T-cell (primary cell): ENCODE measurements at places on chromosomes 13 and 19.

DNA sequence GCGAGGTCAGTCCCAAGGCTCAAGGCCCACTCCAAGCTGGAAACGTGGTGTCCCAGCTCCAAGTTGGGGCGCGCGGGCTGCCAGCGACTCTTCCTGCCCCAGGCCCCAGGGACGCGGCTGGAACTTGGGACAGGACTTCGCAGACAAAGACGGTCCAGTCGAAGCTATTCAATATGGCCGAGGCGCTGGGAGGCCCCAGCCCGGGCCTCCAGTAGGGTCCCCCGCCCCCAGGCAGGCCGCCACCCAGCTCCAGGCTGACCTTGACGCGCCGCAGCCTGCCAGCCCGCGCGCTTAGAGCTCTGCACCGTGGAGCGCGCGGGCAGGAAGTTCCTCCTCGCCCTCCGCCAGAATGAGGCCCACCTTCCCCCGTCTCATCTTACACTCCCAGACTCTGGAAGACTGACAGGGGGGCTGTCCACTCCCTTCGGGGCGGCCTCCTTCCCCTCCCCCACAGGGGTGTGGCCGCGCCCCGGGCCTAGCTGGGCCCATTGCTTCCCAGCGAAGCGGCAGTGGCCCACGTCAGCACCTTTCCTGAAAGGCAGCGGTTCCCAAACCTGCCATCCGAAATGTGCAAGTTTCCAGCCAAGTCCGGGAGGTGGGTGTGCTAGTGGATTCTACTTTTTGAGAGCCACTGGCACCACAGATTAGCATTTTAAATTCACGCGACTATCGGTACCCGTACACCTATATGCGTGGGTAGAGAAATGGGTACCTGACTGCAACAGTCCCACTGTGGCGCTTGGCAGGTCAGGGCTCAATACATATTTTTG is at the start of gene CCDC8:
TSS of gene CCDC8 (minus strand) at position 303 of the 770 bp plus-strand sequence. CDS start 754 bp downstream, outside the sequence.
- no peak for DNase-seq

- DNase-seq, result no peak
Observed at GRCh38 chr13:75217949-75218348, 264.0 kb downstream of the TBC1D4 start.

- no peak for DNase-seq
Observed at GRCh38 chr19:39372047-39372802, 18.7 kb downstream of the PAF1 start.

DNA sequence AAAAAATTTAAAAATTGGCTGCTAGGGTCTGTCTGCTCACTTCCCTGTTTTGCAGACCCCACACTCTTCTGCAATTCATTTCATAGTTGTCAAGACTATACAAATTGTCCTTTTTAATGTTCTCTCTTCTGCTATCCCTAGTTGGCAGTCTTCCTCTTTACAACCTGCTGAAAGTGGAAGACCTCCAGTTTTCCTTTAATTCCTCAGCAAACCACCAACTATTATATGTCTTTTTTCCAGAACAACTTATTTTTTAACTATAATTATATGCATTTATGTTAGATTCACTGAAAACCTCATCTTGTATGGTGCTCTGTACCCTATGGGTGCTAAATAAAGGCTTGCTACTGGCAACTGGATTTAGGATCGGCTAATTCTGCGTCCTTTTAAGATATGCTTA is 1.1 kb upstream of the PHF11 start:
- no peak for DNase-seq

DNA sequence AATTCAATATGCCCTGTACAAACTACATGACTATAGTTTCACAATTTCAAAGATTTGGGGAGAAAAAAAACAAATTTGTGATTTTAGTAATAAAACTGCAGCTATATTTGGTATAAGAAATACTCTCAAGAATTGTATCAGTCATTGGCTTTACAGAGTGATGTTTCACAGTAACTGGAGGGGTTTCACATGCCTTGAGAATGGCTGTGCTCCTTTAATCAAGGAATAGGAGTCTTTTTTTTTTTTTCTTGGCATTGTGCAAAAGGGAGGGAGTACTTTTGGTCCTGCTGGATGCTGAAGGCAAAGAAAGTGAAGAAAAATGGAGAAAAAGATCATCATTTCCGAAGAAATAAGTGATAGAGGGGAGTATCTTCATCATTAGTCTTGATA is 6.8 kb downstream of the ZNF507 start:
- DNase-seq, result no peak

- DNase-seq, result no peak
Observed at GRCh38 chr13:23605831-23606230, 35.6 kb downstream of the TNFRSF19 start.
